Neural progenitor cell (in vitro differentiated cells): ENCODE measurements at places on chromosomes 2 and 18. TPM values are rescaled to one million over a fixed set of nuclear protein-coding genes. Genes with fewer than 3 reads are reported as not detected.
A peak's percentile ranks its signal among the peaks of the same experiment; 100 is the strongest.

Gene EN1
- not detected in 2 replicates for total RNA-seq

Gene GKN1
- not detected in 2 replicates for total RNA-seq

GRCh38 chr2:233571001-233571400 lies 4.4 kb upstream of the USP40 start:
- H3K27ac ChIP-seq = no peak overlapping the region
- H3K36me3 ChIP-seq = no peaks in the 10 kb centered on the region
- no peak for DNase-seq

DNA sequence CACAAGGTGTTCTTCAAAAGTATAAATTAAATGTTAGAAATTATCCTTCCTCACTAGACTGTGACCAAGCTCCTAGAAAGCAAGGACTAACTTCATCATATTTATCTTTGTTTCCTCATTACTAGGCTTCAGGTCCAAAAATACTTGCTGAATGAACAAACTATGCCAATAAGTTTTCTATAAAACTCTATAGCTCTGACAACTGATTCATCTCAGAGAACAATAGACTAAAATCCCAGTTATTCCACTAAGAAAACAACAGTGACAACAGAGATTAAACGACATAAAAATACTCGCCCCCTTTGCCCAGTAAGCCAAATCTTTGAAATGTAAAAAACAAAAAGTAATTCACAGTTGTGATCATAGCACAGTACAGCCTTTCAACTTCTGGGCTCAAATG lies 13.6 kb downstream of the TLK1 start:
- no peak overlapping the region for H3K4me3 ChIP-seq
- no peaks in the 10 kb centered on the region for H3K36me3 ChIP-seq
- peak overlapping the region; percentile 39 for H3K27ac ChIP-seq
- H3K27me3 ChIP-seq = no peaks in the 10 kb centered on the region

DNA sequence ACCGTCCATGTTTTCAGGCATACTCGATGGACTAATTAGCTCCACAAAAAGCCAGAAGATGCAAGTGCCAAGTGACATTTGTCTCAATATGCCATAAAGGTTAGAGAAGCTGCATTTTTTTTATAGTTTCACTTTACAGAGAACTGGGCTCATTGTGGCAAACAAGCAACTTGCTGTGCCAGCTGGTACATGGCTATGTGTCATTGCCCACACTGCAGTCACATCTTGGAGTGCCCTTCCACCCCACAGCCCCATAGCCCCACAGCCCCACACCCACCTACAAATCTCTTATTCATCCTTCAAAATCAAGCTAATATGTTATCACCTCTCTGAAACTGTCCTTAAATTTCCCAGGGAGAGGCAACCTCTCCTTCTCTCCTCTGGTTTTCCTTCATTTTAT lies 451.9 kb downstream of the ARHGAP15 start:
- no peak for DNase-seq
- no peaks in the 10 kb centered on the region for H3K36me3 ChIP-seq
- peaks cover 11% of the 10 kb centered on the region for H3K4me1 ChIP-seq
- no peaks in the 10 kb centered on the region for H3K27me3 ChIP-seq
- no peak overlapping the region for H3K27ac ChIP-seq
- H3K4me3 ChIP-seq = no peak overlapping the region
